ENCODE measurements at places on chromosomes 6 and 20.

DNA sequence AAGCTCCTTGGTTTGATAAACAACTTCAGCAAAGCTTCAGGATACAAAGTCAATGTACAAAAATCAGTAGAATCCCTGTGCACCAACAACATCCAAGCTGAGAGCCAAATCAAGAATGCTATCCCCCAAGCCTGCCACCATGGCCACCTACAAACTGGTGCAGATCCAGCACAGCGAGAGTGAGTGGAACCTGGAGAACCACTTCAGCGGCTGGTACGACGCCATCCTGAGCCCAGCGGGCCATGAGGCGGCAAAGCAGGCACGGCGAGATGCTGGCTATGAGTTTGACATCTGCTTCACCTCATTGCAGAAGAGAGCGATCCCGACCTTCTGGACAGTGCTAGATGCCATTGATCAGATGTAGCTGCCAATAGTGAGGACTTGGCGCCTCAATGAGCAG lies 170.3 kb downstream of the KHDC1L start:
- no peak for DNase-seq

- no peak for DNase-seq
These were observed 145.5 kb upstream of the STMND1 start for GRCh38 chr6:16956361-16956760.

DNA sequence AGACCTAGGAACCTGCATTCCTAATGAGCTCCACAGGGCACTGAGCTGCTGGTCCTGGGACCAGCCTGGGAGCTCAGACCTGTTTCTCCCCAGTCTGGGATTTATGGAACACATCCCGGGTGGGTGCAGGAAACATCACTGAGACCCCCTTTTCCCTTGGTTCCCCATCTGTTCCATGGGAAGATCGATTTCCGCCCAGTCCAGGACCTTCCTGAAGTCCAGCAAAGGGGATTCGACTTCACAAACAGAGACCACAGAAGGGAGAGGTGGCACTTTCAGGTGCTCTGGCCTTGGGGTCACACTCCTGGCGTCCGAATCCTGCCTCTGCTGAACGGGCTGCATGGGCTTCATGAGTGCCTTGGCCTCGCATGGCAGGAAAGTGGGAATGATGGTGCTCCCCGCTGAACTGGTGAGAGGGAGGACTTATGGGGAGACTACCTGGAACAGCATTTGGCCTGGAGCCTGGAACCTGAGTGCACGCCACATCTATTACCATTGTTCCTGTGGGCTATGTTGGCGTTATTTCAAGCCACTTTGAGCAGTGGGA lies 296.3 kb downstream of the TAF4 start:
- no peak for DNase-seq

GRCh38 chr20:59903621-59904020 lies 29.8 kb downstream of the SYCP2 start:
- DNase-seq: no peak

DNA sequence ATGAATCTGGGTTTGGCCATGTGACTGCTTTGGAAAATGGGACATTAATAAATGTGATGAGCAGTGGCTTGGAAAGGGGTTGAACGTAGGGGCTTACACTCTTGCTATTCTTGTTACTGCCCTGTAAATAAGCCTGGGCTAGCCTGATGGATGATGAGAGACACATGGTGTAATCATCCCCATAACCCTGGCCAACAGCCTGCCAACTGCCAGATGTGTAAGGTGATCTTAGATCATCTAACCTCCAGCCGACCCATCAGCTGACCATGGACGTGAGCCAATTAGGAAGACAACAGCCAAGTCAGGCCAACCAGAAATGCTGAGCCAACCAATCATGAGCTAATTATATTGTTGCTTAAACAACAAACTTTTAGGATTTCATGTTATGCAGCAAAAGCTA lies 25.2 kb downstream of the FBXO30 start:
- no peak for DNase-seq

- DNase-seq: no peak
These were observed 26.8 kb downstream of the FGD2 start for GRCh38 chr6:37032239-37032638.

- DNase-seq: no peak
These were observed 6.7 kb upstream of the KCNK15 start for GRCh38 chr20:44738813-44739477.

GRCh38 chr6:168155821-168156741 lies 77.1 kb upstream of the FRMD1 start:
- no peak for DNase-seq

DNA sequence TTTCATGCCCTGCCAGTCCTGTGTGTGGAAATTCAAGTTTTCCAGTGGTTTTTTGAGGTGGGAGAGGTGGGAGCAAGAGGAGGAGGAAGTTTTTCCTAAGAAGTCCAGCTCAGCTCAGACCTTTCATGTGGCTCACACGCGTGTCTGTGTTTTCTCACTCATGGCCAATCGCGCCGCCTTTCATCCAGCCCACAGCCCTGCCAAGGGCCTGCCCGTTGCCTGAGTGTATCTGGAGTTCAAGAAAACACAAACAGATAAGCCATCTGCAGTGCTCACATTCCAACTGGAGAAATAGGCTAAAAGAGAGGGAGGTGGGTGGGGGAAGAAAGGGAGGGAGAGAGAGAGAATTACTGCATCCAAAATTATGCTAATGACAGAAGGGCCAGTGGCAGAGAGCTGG lies 12.6 kb upstream of the MPC1 start:
- DNase-seq: no peak

- no peak for DNase-seq
These were observed 132.1 kb upstream of the SALL4 start for GRCh38 chr20:51934301-51935002.

- DNase-seq: no peak
These were observed 35.0 kb downstream of the RCAN2 start for GRCh38 chr6:46456297-46456696.

DNA sequence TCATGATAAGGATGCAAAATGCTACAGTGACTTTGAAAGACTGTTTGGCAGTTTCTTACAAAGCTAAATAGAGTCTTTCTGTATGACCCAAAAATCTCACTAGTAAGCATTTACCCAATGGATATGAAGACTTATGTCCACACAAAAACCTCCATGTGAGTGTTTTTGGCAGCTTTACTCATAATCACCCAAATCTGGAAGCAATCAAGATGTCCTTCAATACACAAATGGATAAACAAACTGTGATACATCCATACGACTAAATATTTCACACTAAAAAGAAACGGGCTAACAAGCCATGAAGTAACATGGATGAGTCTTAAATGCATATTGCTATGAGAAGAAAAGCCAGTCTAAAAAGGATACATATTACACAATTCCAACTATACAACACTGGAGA lies 117.2 kb downstream of the PDE10A start:
- no peak for DNase-seq

DNA sequence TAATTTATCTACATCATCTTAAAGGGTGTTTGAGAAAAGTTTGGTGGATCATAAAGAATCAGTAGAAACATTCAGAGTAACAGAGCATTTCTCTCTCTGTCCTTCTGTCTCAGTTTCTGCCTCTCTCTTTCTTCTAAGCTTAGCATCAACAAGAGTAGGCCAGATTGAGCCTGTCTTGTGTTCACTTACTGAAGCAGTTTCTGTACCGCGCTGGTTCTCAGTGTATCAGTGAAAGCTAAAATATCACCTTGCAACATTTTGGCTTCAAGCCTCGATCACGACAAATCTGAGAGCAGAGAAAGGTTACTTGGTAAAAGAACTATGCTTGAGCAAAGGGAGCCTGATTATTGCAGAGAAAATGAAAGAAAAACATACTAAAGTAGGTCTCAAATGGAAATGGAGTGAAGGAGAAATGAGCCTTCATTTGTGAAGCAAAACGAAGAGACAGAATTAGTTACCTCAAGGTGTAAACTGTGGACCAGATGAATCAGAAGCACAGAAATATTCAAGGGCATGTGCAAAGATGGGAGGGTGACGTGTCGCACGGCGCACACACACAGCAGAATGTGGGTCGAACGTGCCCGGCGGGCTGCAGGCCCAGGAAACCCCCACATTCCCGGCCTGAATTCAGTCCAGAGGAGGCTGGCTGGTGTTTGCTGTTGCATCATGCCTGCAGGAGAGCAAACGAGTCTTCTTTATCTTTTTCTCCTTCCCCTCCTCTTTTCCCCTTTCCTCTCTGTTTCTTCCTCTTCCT lies 509.3 kb downstream of the QKI start:
- no peak for DNase-seq
